ENCODE measurements at places on chromosomes 5 and 9.
A peak's percentile ranks its signal among the peaks of the same experiment; 100 is the strongest.

- no peak for DNase-seq
Measured at GRCh38 chr9:109171926-109172325, 4.9 kb upstream of the FRRS1L start.

- DNase-seq = peak; percentile 79
Measured at GRCh38 chr9:95313010-95313498, 4.5 kb downstream of the FANCC start.

- no peak for DNase-seq
Measured at GRCh38 chr9:74255489-74255984, 241.6 kb upstream of the RORB start.

- no peak for DNase-seq
Measured at GRCh38 chr5:12335938-12336337, 431.7 kb upstream of the CTNND2 start.

GRCh38 chr5:165328846-165329245 lies 1823.4 kb downstream of the MAT2B start:
- DNase-seq = no peak

GRCh38 chr9:27348785-27349697 lies 52.1 kb upstream of the EQTN start:
- DNase-seq = peak; percentile 1

GRCh38 chr5:144422018-144422727 lies 251.5 kb downstream of the KCTD16 start:
- no peak for DNase-seq

DNA sequence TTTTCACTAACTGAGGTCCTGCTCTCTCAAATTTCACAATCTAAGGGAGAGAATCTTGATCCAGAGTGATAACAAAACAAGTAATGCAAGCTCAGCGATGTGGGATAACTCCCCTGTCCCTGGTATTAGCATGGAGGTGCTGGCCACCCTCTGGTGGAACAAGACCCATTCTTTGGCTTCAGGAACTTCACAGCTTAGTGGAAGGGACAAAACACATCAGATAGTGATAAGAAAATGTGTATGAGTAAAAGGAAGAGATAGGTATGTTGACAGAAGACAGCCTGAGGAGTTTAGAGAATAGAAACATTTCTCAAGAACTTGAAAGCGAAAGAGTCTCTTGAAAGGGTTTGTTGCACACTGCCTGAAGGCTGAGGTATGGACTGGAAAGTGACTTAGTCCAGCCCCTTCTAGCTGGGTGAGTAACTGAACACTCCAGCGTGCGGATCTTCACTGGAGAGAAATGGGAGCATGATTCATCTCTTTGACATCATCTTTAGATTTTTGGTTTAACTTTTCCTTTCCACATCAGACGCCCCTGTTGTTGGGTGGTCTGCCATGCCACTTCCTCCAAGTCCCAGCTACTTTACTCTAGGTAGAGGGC lies 25.4 kb upstream of the ZSWIM6 start:
- DNase-seq = no peak

DNA sequence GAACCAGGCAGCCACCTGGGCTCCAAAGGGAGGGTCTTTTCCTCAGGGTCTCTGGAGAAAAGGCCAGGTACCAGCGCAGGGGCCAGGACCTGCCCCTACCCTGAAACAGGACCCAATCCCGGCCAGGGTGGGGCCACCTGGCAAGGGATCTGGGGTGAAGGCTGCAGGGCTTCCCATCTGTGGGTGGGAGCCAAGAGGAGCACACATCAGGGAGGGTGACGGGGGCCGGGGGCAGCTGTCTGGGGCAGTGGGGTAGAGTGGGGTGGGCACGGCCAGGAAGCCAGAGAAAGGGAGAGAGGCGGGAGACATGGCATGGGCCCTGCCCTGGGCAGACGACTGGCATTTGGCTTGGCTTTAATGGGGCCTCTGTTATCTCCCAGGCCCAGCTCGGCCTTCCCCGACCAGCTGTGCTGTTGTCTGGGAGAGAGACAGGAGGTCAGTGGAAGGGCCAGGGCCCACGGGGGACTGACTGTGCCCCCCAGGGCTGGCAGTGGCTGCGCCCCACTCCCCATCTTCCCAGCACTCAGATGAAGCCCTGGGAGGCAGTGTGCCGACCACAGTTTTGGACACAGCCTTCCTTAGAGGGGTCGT lies 57.2 kb upstream of the RNF130 start:
- DNase-seq = no peak

DNA sequence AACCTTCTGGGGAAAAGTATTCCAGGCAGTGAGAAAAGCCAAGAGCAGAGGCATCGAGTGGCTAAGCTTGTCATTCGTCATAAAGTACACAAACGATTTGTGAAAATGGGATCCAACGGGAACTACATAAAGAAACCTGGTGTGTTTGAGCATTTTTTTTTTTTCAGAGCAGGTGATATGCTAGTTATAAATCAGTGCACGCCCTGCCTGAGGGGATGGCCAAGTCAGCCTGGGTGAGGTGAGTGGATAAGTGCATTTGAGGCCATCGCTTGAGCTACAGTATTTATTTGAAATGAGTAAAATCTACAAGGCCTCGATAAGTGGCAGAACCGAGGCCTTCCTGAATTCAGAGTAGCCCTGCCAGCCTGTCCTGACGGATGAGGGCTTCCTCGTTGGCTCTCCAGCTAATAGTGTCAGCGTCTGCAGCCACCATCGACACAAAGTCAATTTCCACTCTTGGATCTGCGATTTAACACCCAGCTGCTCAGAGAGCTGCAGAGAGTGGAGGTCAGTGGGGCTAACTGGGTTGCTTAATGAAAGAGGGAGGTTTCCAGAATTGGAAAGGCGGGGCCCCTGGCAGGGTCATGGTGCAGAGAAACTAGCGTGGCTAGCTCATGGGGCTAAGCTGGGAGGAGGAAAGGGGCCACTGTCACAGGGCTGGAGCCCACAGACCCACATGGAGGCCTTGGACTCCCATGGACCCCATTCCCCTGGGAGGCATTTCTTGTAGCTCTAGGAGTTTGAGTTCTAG lies 27.3 kb downstream of the PPARGC1B start:
- no peak for DNase-seq

GRCh38 chr9:116687754-116688135 lies 640 bp downstream of the TRIM32 start:
- DNase-seq = peak; percentile 0

DNA sequence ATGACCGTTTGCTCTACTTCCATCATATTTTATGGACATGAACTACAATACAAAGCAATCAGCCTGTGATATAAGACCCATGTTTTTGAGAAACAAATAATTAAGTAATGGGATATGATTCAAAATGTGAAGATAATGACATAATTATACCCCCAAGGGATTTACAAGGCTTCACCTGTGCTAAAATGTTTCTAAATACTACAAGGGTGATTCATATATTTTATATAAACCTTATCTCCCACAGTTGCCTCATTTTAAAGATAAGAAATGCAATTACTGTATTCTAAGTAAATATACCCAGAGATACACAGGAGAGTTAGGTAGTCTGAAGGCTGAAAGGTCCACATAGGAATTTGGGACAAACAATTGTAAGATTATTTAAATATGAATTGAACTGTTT lies 662.0 kb upstream of the CHD1 start:
- no peak for DNase-seq

- no peak for DNase-seq
Measured at GRCh38 chr5:154791535-154791934, 36.4 kb downstream of the LARP1 start.

GRCh38 chr5:35197351-35197750 lies 32.9 kb downstream of the PRLR start:
- no peak for DNase-seq

All from NCI-H1105 (cell line).